ENCODE measurements at places on chromosomes 3 and 15.
A peak's percentile ranks its signal among the peaks of the same experiment; 100 is the strongest.

DNA sequence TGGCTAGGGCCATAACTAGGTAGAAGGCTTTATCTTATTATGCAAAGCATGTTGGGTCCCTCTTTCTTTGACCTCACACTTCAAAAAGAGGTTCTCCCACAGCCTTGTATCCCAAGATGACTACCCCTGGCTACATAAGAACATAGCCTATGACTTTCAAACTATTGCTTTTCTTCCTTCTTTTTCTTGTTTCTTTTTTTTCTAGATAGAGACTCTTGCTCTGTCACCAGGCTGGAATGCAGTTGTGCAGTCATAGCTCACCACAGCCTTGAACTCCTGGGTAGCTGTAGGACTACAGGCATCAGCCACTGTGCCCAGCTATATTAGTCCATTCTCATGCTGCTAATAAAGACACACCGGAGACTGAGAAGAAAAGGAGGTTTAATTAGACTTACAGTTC is 47.2 kb downstream of the DIPK2A start:
- no peak for DNase-seq
- H3K36me3 ChIP-seq, result no peaks in the 10 kb centered on the region
- no peaks in the 10 kb centered on the region for H3K4me1 ChIP-seq

DNA sequence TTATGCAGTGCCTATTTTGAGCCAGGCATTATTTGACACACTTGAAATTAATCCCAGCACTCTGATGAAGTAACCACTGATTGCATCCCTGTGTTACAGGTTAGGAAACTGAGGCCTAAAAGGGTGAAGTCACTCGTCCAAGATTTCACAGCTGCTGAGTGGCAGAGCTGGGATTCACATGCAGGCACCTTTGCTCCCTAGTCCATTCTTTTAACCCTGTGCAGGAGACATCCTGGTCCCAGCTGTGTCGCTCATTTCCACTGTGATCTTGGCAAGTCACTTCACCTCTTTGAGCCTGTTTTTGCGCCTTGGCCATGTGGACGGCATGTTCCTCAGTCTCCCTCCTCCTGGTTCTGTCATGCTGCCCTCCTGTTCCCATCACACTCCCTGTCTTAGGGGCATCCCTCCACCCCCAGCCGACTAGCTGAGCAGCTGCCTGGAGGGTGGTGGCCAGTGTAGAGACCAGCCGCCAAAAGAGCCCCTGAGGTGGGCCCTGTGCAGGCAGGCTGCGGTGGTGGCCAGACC is 70.6 kb downstream of the SMAD6 start:
- H3K4me3 ChIP-seq, result no peak overlapping the region
- peaks cover 25% of the 10 kb centered on the region for H3K27me3 ChIP-seq
- H3K27ac ChIP-seq, result no peak overlapping the region
- H3K4me1 ChIP-seq, result peaks cover 2% of the 10 kb centered on the region
- no peak for DNase-seq

- H3K4me1 ChIP-seq, result no peaks in the 10 kb centered on the region
- no peaks in the 10 kb centered on the region for H3K36me3 ChIP-seq
- H3K4me3 ChIP-seq, result no peak overlapping the region
- H3K27ac ChIP-seq, result no peak overlapping the region
These were observed 444.5 kb downstream of the PLOD2 start for GRCh38 chr3:145716519-145716918.

DNA sequence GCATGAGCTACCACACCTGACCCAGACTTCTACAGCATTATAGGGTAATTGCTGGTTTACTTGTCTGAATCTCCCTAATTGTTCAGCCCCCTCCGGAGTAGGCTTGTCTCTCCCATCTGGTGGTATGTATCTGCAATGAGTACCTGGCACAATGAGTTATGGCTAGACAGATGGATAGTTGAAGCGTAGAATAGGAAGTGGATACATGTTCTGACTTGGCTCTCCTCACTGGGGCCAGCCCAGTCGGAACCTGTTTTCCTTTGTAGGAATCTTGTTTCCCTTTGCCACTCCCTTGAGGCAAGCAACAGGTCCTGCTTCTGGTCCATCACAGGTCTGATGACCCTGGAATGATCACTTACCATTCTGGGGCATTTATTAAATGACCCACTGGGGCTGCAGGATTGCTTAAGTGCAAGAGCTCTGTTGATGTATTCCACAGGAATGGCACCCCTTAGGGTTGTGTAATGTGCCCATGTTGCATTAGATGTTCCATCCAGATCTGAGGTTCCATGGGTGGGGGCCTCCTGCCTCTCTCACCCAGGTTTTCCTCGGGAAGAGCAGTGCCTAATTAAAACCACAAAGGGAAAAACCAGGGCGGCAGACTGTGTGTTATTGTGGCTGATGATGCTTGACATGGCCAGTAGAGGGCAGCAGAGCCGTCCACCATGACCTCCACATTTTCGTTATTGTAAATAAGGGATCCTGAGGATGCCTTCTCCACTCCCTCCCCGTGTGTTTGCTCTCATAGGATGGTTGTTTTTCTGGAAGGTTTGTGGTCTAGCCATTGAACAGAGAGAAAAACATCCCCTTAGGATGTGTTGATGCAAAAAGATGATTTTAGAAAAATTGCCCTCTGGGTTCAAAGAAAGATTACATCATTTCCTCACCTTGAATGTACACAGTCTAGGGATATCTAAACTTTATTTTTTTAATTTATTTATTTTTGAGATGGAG is 58.0 kb downstream of the CMTM8 start:
- H3K27me3 ChIP-seq, result no peaks in the 10 kb centered on the region
- DNase-seq, result peak; percentile 73
- no peak overlapping the region for H3K4me3 ChIP-seq
- peaks cover 43% of the 10 kb centered on the region for H3K4me1 ChIP-seq

- DNase-seq, result peak; percentile 79
- peaks cover 6% of the 10 kb centered on the region for H3K36me3 ChIP-seq
- H3K4me3 ChIP-seq, result peak overlapping the region; percentile 22
These were observed 11.9 kb downstream of the CX3CR1 start for GRCh38 chr3:39267631-39268548.

GRCh38 chr15:82197733-82198594 is 64.6 kb downstream of the EFL1 start:
- DNase-seq, result peak; percentile 74
- no peaks in the 10 kb centered on the region for H3K27me3 ChIP-seq
- H3K27ac ChIP-seq, result no peak overlapping the region
- no peaks in the 10 kb centered on the region for H3K36me3 ChIP-seq

DNA sequence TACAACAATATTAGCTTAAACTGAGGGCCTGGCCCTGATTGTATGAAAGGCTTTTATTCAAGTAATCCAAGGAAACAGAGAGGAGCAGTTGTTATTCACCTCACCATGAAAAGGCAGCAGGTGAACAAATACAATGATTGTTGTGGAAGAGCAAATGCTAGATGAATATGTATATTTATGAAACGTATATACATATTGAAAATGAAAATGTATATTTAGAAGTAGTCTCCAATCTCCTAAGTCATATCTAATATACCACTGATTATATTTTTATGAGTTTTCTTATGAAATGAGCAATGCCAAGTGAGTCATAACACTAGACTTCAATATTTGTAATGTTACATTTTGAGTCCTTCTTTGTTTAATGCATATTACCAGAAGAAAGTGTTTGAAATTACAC is 116.2 kb upstream of the KCNMB2 start:
- no peak overlapping the region for H3K27ac ChIP-seq
- no peaks in the 10 kb centered on the region for H3K4me1 ChIP-seq
- H3K4me3 ChIP-seq, result no peak overlapping the region
- H3K36me3 ChIP-seq, result no peaks in the 10 kb centered on the region
- no peaks in the 10 kb centered on the region for H3K27me3 ChIP-seq

GRCh38 chr15:76682833-76683232 is 222.3 kb downstream of the SCAPER start:
- no peak overlapping the region for H3K27ac ChIP-seq
- H3K36me3 ChIP-seq, result peaks cover 2% of the 10 kb centered on the region
- H3K4me3 ChIP-seq, result no peak overlapping the region
- no peaks in the 10 kb centered on the region for H3K27me3 ChIP-seq
- no peaks in the 10 kb centered on the region for H3K4me1 ChIP-seq

GRCh38 chr3:67901681-67902080 is 247.3 kb upstream of the SUCLG2 start:
- H3K36me3 ChIP-seq, result no peaks in the 10 kb centered on the region
- peaks cover 12% of the 10 kb centered on the region for H3K4me1 ChIP-seq
- no peak overlapping the region for H3K27ac ChIP-seq
- H3K4me3 ChIP-seq, result no peak overlapping the region

DNA sequence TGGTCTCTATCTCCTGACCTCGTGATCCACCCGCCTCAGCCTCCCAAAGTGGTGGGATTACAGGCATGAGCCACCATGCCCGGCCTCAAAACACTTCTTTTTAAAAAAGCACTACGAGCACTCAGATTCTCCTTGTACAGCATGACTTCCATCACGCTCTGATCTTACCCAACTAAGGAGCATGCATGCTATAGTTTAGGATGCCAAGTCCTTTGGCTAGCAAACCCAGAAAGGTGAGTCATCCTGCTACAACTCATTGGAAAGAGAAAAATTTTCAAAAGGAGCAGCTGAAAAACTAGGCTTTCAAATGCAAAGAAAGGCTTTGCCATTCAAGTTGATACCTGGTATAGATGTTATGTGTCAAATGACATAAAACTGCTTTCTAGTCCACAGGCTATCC is 70.3 kb upstream of the PRICKLE2 start:
- no peaks in the 10 kb centered on the region for H3K27me3 ChIP-seq
- no peak overlapping the region for H3K27ac ChIP-seq
- no peak for DNase-seq
- no peaks in the 10 kb centered on the region for H3K4me1 ChIP-seq

DNA sequence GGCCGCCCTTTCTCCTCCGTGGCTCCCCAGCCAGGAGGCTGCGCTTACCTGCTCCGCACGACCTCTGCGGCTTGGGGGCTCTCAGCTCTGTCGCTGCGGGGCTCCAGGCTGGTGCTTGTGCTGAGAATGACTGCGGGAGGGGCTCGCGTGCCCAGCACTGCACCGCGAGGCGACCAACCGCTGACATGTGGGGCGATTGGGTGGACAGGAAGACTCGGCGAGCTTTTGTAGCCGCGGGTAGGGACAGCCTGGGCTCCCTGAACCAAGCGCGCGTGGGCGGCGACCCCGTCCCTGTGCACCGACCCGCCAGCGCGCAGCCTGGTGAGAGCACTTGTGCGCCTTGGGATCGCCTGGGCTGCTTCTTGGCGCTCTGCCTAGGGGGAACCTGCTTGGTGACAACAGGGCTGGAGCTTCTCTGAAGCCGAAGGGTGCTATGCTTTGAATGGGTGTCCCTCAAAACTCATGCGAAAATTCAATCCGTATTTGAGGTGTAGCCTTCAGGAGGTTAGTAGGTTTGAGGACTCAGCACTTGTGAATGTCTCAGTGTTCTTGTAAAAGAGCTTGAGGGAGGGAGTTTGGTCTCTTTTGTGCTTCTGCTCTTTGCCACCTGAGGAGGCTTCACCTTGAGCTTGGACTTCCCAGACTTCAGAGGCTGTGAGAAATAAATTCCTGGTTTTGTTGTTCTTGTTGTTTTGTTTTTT is 50.4 kb downstream of the IL12A start:
- peaks cover 4% of the 10 kb centered on the region for H3K4me1 ChIP-seq
- H3K4me3 ChIP-seq, result no peak overlapping the region
- no peaks in the 10 kb centered on the region for H3K36me3 ChIP-seq
- H3K27ac ChIP-seq, result no peak overlapping the region
- DNase-seq, result no peak
- H3K27me3 ChIP-seq, result peaks cover 57% of the 10 kb centered on the region

DNA sequence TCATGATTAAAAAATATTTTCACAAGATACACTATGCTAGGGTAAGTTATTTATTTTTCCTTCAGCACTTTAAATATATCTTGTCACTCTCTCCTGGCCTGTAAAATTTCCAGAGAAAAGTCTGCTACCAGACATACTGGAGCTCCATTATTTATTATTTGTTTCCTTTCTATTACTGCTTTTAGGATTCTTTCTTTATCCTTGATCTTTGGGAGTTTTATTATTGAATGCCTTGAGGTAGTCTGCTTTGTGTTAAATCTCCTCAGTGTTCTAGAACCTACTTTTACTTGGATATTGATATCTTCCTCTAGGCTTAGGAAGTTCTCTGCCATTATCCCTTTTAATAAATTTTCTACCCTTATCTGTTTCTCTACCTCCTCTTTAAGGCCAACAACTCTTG is 142.0 kb upstream of the TGFBR2 start:
- H3K27me3 ChIP-seq, result no peaks in the 10 kb centered on the region
- no peak overlapping the region for H3K27ac ChIP-seq
- DNase-seq, result no peak
- H3K4me3 ChIP-seq, result no peak overlapping the region
- H3K36me3 ChIP-seq, result no peaks in the 10 kb centered on the region
- no peaks in the 10 kb centered on the region for H3K4me1 ChIP-seq

DNA sequence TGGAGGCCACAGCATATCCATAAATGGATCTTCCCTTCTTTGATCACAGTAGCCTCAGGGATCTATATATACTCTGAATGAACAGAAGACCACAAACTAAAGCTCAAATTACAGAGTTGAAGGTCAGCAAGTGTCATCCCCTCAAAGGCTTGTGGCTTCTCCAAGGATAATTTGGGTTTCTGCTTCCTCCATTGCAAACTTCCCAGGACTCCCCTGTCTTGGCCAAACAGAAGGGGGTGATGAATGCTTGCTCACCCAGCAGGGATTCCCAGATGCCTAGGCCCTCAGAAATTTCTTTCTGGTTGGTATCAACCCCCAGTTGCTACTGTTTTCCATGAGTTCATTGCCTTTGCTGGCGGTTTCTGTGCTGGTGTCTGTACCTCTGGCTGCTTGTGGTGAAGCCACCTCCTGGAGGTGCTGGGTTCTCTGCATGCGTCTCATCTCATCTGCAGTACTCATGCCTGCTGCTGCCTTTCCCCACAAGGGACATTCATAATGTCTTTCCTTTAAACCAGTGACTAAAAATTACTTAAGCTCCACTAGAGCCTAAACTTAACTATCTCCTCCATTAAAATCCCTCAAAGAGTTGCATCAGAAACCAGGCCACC is 17.7 kb downstream of the ENTPD3 start:
- H3K36me3 ChIP-seq, result no peaks in the 10 kb centered on the region
- H3K4me1 ChIP-seq, result no peaks in the 10 kb centered on the region
- no peaks in the 10 kb centered on the region for H3K27me3 ChIP-seq
- no peak for DNase-seq

GRCh38 chr15:93324186-93324975 is 235.4 kb upstream of the RGMA start:
- no peaks in the 10 kb centered on the region for H3K4me1 ChIP-seq
- peaks cover 2% of the 10 kb centered on the region for H3K27me3 ChIP-seq
- H3K4me3 ChIP-seq, result no peak overlapping the region
- no peak for DNase-seq
- no peak overlapping the region for H3K27ac ChIP-seq

DNA sequence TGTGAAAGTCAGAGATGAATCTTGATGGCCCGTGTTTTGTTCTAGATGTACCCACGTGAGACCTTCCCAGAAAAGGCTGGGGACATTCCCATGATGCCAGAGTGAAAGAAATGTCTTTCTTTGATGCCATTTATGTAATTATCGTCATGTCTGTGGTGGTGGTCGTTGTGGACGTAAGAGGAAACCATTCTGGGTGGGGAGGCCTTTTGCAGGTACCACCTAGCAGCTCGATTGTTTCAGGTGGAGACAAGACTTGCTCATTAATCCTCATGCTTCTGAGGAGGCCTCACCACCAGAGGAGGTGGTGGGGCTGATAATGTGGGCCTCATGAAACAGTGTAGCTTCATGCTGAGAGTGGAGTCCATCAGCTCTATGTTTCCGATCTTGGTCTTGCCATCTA is 58.1 kb upstream of the USP3 start:
- peaks cover 38% of the 10 kb centered on the region for H3K4me1 ChIP-seq
- peaks cover 25% of the 10 kb centered on the region for H3K27me3 ChIP-seq
- no peaks in the 10 kb centered on the region for H3K36me3 ChIP-seq
- peak overlapping the region; percentile 4 for H3K27ac ChIP-seq
- peak; percentile 34 for DNase-seq
- no peak overlapping the region for H3K4me3 ChIP-seq

GRCh38 chr15:99399618-99400017 is 148.3 kb downstream of the LRRC28 start:
- peaks cover 11% of the 10 kb centered on the region for H3K27me3 ChIP-seq
- no peak overlapping the region for H3K27ac ChIP-seq
